Upper lobe of right lung (tissue), 1 donor: ENCODE measurements at places on chromosomes 5 and 9.

DNA sequence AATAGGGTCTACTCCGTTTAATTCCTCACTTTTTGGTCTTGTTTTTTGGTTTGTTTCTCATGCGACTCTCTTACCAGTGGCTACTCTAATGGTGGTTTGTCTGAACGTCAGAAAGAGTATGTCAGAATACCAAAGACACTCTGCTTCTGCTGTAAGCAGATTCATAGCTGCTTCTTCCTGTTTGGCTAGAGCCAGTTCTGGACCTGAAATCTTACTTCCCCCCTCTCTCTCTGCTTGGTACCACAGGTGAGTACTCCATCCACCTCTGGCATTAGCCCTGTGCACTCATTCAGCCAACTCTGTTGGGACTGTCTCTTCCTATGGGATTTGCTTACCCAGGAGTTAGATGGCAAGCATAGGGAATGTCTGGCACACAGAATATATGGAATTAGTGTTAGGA lies 6.6 kb downstream of the ZCCHC7 start:
- H3K27me3 ChIP-seq: no peaks in the 10 kb centered on the region
- peaks cover 8% of the 10 kb centered on the region for H3K36me3 ChIP-seq
- DNase-seq: no peak
- H3K4me3 ChIP-seq: no peak overlapping the region

GRCh38 chr5:158544388-158545339 lies 555.1 kb downstream of the EBF1 start:
- H3K4me3 ChIP-seq: no peak overlapping the region
- no peaks in the 10 kb centered on the region for H3K4me1 ChIP-seq
- H3K27me3 ChIP-seq: no peaks in the 10 kb centered on the region

DNA sequence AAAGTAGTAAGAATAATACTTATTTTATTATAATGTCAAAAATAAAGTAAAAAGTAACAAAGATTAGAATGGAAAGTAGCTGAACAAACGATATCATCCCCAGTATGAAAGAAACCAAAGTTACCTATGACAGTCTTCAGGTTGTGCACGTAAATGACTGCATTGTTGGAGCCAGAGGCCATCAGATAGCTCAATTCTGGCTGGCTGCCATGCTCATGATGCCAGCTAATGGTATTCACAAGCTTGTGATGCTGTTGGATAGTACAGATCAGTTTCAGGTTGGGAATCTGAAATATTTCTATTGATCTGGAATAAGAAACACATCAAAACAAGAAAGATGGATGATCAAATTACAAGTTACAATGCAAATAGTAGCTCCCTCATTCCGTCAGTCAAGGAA lies 21.1 kb downstream of the GEMIN5 start:
- peaks cover 86% of the 10 kb centered on the region for H3K36me3 ChIP-seq
- H3K27ac ChIP-seq: no peak overlapping the region
- no peak for DNase-seq
- H3K4me1 ChIP-seq: no peaks in the 10 kb centered on the region

DNA sequence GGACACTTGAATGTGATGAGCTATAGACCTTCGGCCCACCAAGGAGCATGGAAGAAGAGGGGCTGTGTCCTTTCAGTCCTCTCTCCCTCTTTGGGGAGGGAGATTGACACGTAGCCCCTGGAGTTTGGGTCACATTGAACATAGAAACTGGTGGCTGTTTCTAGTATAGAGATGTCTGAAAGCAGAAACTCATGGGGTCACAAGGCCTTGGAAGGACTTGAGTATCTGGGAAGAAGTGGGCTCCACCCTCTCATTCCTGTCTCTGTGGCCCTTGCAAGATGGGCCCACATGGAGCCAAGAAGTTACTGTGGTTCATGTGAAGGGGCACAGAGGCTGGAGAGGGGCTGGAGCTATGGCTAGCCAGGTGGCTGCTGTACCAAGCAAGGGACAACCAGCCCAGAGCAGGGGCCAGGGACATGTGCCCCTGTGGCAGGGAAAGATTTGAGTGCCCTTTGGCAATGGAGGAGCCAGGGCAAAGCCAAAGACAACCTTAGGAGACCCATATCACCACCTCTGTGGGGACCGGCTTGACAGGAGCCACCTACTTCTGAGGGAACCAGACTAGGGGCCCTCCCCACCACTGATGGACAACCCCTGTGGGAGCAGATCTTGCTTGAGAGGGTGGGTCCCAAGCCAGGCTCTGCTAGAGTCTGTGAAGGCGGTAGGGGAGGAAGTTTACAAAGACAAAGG lies 12.8 kb upstream of the ANGPTL2 start:
- peak; percentile 31 for DNase-seq
- no peak overlapping the region for H3K4me3 ChIP-seq
- H3K27ac ChIP-seq: peak overlapping the region; percentile 73

DNA sequence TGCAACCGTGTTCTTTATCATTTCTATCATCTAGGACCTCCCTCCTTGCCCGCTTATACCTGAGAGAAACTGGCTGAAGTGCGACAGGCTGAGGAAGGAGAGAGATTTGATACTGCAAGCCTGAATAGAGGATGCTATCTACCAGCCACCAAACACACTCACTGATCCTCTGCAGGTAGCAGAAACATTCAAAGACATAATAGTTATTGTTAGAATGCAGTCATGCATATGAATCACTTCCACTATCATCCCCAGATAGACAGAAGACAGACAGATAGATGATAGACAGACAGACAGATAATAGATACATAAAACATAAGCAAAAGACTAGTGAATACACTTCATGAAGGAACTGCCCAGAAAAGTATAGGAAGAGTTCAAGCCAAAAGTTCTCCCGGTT lies 32.9 kb downstream of the FAM81B start:
- no peak for DNase-seq
- no peak overlapping the region for H3K27ac ChIP-seq
- H3K36me3 ChIP-seq: no peaks in the 10 kb centered on the region
- H3K27me3 ChIP-seq: no peaks in the 10 kb centered on the region

GRCh38 chr9:121304707-121305106 lies 36.7 kb downstream of the GSN start:
- no peak overlapping the region for H3K4me3 ChIP-seq
- H3K27me3 ChIP-seq: no peaks in the 10 kb centered on the region
- H3K4me1 ChIP-seq: peaks cover 48% of the 10 kb centered on the region

- no peak overlapping the region for H3K4me3 ChIP-seq
- H3K27ac ChIP-seq: no peak overlapping the region
- DNase-seq: no peak
- no peaks in the 10 kb centered on the region for H3K36me3 ChIP-seq
- peaks cover 4% of the 10 kb centered on the region for H3K4me1 ChIP-seq
- H3K27me3 ChIP-seq: no peaks in the 10 kb centered on the region
Measured at GRCh38 chr9:95831810-95832209, 43.7 kb upstream of the ERCC6L2 start.

- no peak for DNase-seq
- no peak overlapping the region for H3K4me3 ChIP-seq
- no peaks in the 10 kb centered on the region for H3K36me3 ChIP-seq
Measured at GRCh38 chr5:37835380-37835973, 4.4 kb downstream of the GDNF start.

- no peak overlapping the region for H3K27ac ChIP-seq
- no peaks in the 10 kb centered on the region for H3K27me3 ChIP-seq
- DNase-seq: no peak
- H3K4me1 ChIP-seq: no peaks in the 10 kb centered on the region
- H3K36me3 ChIP-seq: no peaks in the 10 kb centered on the region
Measured at GRCh38 chr5:42825422-42826148, 13.9 kb upstream of the SELENOP start.

DNA sequence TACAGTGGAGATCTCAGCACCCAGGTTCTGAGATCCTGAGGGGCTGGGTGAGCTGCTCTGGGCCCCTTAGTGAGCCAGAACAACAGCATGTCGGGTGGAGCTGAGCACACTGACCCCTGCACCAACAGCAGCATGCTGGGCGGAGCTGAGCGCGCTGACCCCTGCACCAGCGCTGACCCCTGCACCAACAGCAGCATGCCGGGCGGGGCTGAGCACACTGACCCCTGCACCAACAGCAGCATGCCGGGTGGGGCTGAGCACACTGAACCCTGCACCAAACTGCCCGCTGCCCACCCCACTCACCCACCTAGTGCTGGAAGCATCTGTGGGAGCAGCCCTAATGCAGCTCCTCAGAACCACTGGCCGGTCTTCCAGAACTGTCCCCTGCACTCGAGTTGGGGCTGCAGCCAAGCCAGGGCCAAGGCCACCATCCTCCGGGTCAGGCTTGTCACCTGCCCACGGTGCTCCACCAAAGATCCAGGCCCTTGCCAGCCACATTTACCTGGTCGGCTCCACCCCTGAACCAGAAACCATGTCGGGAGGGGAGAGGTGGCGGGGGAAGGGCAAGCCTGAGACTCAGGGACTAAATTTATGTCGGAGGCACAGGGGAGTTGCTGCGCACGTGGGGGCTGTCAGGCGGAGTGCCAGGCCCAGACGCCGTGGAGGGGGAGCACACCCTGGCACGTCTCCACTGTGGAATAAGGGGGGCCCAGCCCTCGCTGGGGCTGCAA lies 80.3 kb downstream of the ADAMTS2 start:
- DNase-seq: peak; percentile 49
- H3K36me3 ChIP-seq: no peaks in the 10 kb centered on the region
- H3K4me3 ChIP-seq: no peak overlapping the region
- peaks cover 6% of the 10 kb centered on the region for H3K27me3 ChIP-seq

DNA sequence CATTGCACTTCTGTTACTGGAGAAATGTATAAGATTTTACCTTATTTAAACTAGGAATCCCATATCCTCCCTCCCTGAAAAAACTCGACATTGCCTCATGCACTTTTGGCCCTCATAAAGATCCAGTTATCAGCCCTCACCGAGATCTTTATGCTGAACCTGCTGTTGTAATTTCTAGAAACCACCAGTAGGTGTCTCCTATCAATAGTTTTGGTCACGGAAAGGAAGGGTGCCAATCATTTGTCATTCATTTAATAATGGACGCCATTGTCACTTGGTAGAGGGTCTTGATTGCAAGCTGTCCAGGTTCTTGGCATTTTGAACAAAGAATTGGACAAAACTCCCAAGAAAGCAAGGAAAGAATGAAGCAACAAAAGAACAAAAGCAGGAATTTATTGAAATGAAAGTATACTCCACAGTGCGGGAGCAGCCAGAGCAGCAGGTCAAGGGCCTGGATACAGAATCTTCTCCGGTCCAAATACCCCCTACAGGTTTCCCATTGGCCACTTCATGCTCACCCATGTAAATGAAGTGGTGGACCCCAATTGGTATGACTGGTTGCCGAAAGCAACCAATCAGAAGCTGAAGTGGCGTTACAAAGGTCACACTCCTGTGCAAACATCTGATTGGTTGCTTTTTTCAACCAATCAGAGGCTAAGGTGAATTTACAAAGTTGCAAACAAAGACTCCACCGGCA lies 524.3 kb downstream of the PSAT1 start:
- no peaks in the 10 kb centered on the region for H3K4me1 ChIP-seq
- peak overlapping the region; percentile 22 for H3K4me3 ChIP-seq
- no peaks in the 10 kb centered on the region for H3K27me3 ChIP-seq
- DNase-seq: no peak
- H3K27ac ChIP-seq: no peak overlapping the region

DNA sequence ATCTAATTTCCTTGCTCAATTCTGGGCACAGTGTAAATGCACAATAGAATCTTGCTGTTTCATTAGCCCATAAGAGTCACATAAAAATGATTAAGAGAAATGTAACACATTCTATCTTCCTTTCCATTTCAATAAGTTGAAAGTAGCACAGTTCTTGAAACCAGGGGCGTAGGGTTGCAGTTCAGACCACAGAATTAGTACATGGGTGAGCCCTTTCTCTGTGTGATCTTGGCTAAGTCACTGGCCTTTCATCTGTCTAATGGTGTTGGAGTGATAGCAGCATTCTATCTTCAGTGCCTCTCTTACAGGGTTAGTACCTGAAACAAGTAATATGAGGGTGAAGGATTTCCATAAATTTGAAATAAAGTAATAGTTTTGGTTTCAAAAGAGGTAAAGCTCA lies 445.3 kb upstream of the ZNF462 start:
- H3K4me1 ChIP-seq: no peaks in the 10 kb centered on the region
- no peak overlapping the region for H3K27ac ChIP-seq
- H3K27me3 ChIP-seq: no peaks in the 10 kb centered on the region
- H3K36me3 ChIP-seq: no peaks in the 10 kb centered on the region
- no peak overlapping the region for H3K4me3 ChIP-seq

DNA sequence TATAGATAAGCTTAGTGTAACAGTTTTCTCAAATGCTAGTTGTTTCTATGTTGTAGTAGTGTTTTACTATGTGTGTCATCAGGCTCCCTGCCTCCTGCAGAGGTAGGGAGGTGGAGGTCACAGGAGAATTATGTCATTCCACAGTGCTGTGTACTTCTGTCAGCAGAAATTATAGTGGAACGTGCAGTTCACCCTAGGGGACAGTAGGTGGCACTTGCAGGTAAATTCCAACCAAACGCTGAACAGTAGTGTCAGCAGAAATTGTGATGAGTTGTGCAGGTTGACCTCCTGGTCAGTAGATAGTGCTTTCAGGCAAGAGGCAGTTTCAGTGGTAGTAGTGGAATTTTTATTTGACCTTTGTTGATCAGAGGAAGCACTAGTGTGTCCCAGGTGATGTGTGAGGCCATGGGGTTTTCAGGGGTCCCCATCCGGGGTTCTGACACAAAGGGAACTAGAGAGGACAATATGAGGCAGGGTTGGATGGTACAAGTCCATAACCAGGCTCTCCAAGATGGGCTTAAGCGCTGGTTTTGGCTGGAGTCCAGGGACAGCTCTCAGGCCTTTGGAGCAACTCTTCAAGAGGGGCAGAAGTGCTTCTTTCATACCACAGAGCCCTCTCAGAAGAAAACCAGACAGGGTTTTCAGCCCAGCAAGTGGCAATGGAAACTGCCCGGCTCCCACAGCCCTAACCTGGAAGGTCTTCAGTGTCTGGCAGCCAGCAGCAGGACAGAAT lies 402.9 kb downstream of the CYLC2 start:
- no peak overlapping the region for H3K4me3 ChIP-seq
- H3K36me3 ChIP-seq: no peaks in the 10 kb centered on the region
- no peak overlapping the region for H3K27ac ChIP-seq
- no peaks in the 10 kb centered on the region for H3K4me1 ChIP-seq
- no peaks in the 10 kb centered on the region for H3K27me3 ChIP-seq

DNA sequence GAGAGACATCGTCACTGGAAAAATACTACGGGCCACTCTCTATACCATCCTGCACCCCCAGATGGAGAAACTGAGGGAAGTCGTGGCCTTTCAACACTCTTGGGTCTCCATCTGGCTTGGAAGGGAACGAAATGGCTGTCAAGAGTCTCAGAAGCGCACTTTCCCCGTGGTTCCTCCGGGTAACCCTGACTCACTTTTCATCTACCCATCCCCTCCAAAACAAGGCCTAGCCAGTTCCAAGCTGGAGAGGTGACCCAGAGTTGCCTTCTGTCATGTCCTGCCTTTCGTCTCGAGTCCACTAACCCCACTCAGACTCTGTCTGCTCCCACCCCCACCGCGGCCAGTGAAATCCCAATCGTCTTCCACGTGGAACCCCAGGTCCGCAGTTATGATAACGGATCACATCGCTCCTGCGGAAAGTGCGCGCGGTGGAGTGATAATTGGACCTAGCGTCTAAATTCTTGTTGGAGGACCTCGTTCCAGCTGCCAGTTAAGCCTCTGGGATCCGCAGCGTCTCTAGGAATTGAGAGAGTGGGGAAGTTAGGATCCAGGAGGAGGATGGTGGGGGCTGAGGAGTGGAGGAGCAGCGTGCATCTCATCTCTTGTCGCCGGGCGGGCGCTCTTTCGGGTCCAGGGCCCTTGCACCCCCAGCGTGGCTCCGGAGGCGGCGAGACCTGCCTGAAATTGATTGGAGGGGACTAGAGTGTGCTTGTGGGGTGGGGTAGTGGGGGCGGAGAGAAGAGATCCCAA lies 4.6 kb downstream of the CDKN2A start:
- no peak overlapping the region for H3K27ac ChIP-seq
- H3K36me3 ChIP-seq: no peaks in the 10 kb centered on the region
- H3K4me1 ChIP-seq: no peaks in the 10 kb centered on the region
- DNase-seq: peak; percentile 50
- H3K4me3 ChIP-seq: no peak overlapping the region

- H3K4me3 ChIP-seq: no peak overlapping the region
- H3K4me1 ChIP-seq: no peaks in the 10 kb centered on the region
- no peaks in the 10 kb centered on the region for H3K27me3 ChIP-seq
- no peaks in the 10 kb centered on the region for H3K36me3 ChIP-seq
- no peak for DNase-seq
Measured at GRCh38 chr9:16363916-16364315, 506.6 kb downstream of the BNC2 start.
